Sigmoid colon (tissue), 7 donors: ENCODE measurements at places on chromosomes 7 and 10. TPM values are rescaled to one million over a fixed set of nuclear protein-coding genes. Genes with fewer than 3 reads are reported as not detected.

DNA sequence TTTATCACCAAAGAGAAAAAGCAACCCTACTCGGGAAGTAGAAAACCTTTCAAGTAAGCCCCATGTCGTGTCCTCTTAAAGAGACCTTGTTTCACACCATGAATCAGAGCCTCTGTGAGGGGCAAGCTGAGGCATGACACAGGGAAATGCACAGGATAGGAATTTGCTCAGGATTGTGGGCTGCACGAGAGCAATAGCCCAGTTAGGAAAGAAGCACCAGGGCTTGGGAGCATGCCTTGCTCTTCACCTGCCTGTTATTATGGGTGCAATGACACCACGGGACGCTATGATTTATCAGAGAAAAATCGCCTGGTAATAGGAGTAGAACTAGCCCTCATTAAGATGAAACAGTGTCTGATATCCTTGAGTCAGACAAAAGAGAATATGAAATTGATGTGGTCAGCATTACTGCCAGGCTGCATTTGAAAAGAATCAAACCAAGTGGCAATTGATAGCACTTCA, 562.9 kb upstream of the NRP1 start:
- no peak for DNase-seq

DNA sequence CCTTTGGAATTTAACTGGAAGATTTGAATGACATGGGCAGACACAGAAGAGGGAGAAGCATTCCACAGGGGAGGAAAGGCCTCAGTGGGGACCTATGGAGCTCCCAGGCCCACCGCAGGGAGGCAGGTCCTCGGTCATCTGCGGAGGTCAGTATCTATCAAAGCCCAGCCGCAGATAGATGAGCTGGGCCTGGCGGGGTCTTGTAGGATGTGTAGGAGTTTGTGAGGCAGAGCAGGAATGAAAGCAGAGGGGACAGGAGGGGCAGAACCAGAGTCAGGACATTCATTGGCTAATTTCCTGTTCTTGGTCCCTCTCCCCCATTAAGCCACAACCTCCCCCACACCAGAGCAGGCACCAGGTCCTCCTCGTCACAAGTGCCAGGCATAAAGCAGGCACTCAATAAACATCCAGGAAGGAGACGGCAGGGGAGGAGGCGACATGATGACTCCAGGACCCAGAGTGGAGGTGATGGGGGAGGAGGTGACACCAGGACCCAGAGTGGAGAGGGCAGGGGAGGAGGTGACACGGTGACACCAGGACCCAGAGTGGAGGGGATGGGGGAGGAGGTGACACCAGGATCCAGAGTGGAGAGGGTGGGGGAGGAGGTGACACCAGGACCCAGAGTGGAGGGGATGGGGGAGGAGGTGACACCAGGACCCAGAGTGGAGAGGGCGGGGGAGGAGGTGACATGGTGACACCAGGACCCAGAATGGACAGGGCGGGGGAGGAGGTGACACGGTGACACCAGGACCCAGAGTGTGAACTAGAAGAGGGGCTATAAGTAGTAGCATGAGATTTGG, 83.7 kb upstream of the PDGFA start:
- no peak for DNase-seq

DNA sequence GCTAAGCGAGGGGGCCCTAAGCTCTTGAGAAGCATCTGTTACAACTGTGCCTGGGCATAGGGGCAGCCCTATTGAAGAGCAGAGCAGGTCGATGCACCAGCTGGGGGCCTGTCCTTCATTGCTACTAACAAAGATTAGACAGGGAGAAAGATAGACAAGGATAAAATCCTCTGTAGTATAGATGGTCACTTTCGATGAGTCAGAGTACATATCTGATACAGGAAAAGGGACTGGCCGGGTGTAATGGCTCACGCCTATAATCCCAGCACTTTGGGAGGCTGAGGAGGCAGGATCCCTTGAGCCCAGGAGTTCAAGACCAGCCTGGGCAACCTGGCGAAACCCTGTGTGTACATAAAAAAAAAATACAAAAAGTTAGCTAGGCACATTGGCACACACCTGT, 13.6 kb downstream of the OPTN start:
- DNase-seq, result no peak

DNA sequence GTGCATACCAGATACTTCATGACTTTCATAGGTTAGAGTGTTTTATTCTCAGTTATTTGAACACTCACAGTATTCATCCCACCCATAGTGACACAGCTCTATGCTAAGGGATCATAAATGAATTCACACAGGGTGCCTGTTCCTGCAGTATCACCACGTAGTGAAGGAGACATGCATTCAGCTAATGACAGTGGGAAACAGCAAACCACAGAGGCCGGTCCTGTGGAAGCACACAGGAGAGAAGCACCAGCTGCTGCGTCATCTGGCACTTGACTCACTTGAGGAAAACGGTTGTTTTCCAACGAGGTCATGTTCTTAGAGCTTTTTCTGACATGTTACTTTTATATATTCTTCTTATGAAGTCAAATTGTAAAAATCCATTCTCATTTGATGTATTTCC, 73.0 kb downstream of the UBE3C start:
- DNase-seq, result no peak

- DNase-seq, result no peak
Observed at GRCh38 chr10:43093423-43094076, 16.7 kb downstream of the RET start.

GRCh38 chr10:11237571-11237970, 219.9 kb downstream of the CELF2 start:
- no peak for DNase-seq

- no peak for DNase-seq
Observed at GRCh38 chr7:114269714-114270113, 144.9 kb upstream of the FOXP2 start.

- peak; percentile 66 for DNase-seq
Observed at GRCh38 chr7:32062150-32062549, 8.1 kb downstream of the PDE1C start.

GRCh38 chr10:78982726-78983125, 86.0 kb upstream of the ZMIZ1 start:
- no peak for DNase-seq

DNA sequence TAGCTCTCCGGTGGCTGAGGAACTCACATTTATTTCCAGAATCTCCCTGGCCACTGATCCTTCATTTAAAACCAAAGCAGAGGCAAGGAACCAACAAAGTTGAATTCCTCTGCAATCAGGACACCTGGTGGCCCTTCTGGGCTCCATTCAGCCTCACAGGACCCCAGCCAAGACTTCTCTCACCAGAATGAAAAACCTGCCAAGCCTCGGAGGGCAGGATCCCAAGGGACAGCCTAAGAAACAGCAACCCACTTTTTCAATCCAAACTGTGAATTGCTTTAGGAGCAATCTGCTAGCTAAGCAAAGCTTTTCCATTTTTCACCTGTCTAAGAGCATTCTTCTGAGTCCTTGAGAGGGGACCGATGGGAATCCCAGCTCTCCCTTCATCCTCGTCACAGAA, 34.6 kb downstream of the OAT start:
- DNase-seq, result peak; percentile 28

DNA sequence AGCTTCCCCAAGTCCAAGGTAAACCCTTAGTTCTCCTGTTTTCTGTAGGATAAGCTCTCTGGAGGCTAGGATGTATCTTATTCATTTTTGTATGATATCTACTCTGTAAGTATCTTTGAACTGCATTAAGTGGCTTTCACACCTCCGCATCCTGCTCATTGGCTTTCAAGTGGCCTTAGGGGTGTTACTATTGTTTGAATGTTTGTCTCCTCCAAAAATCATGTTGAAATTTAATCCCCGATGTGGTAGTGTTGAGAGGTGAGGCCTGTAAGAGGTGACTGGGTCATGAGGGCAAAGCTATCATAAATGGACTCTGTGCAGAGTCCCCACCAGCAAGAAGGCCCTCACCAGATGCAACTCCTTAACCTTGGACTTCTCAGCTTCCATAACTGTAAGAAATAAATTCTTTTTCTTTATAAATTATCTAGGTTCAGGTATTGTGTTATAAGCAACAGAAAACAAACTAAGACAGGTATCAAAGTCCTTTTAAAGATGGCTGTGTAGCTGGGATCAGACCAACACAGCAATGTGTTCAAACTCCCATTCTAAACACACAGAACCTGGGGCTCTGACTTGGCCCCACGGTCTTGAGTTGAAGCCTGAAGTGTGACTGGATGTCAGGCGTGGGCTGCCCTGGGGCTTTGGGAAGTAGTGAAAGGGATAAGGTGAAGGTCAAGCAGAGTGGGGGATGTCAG, 25.9 kb downstream of the TBXAS1 start:
- DNase-seq, result no peak

DNA sequence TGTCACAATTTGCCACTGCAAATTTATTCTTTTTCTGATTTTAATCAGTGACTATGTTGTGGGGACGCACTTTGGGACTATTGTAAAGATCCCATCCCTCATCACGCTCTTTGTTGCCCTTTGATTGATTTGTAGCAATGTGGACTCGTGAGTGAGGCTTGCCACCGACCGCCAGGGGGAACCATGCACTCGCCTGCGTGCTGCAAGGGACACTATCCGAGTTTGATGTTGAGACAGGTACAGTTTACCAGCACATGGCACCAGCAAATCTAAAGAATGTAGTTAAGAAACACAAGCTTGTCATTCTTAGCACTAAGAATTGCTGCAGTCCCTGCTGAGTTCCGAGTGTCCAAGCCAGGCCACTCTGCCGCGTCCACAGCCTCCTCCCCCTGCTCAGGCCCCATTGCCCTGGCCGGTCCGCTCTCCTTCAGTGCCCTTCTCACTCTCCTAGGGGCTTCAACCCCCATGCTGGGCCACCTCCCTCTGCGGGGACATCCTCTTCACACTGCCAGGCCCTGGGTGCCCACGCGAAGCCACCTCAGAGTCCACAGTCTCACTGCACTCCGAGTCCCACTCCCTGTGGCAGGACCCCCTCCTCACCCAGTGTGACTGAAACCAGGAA, 2.0 kb upstream of the SFTPA2 start:
- no peak for DNase-seq

DNA sequence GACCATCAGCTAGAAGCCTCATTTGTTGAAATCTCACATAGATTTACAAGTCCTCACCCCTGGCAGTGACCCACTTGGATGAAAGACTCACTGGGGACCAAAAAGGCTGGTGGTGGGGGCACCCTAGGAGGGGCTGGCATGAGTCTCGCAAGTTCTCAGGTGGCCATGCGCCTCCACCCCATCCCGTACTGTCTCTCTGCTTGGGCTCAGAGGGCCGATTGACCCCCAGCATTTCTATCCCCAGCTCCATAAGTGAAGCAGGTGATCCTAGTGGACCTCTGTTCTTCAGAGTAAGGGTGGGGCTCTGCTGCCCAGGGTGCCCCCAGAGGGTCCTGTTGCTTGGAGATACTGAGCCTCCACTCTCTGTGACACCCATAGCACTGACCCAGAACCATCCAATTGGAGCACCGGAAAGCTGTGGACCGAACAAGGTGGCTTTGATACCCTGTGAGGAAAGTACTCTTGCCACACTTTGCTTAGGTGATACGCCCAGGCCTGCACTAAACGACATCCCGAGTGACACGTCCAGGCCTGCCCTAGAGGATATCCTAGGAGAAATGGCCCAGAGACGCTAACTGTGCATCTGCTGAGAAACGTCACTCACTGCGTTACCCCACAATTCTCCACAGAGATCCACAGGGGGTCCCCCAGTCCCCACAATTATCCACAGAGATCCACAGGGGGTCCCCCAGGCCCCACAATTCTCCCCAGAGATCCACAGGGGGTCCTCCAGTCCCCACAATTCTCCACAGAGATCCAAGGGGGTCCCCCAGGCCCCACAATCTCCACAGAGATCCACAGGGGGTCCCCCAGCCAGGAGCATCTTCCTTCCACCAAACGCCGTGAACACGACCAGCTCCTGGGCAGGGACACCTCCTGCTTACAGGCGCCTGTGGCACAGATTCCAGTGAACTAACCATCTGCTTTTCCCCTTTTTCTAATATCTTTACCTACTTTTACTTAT, 262.9 kb downstream of the PTPRN2 start:
- DNase-seq, result no peak

- DNase-seq, result no peak
Observed at GRCh38 chr10:58081353-58081752, 186.3 kb downstream of the IPMK start.

DNA sequence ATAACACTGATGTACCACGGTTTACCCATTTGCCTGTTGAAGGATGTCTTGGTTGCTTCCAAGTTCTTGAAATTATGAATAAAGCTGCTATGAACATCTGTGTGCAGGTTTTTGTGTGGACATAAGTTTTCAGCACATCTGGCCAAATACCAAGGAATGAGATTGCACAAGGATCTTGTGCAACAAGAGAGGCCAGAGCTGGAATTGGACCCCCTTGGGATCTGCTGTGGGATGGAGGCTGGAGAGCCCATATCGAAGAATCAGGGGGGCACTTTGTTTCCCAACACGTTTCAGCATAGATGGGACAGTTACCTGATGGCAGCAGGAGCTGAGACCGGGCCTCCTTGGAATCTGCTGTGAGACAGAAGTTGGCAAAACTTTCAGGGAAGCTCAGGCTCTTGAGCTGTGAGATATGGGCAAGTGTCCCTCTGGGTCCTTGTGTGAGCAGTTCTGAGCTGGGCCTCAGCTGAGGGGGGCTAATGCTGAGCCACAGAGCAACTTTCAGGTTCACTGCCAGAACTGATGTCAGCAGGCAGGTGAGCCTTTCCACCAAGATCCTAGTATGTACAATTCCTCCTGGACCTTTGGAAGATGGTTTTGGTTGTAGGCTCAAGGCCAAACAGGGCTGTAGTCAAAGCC, 115.2 kb upstream of the RAB18 start:
- DNase-seq, result no peak

GRCh38 chr7:25841575-25841974, 310.4 kb upstream of the NFE2L3 start:
- no peak for DNase-seq

GRCh38 chr7:123787220-123788007, 38.6 kb upstream of the WASL start:
- DNase-seq, result no peak

GRCh38 chr7:150451097-150451793, 815 bp downstream of the GIMAP8 start:
- DNase-seq, result peak; percentile 78

The ZNRF2 gene
- 33.8 TPM for total RNA-seq

The RAPGEF5 gene
- total RNA-seq, result 10.3 TPM

The LLCFC1 gene
- not detected for total RNA-seq

The MDFIC gene
- 58.1 TPM for total RNA-seq

The SLC16A12 gene
- total RNA-seq, result 3.9 TPM

The AKR1C8 gene
- total RNA-seq, result not detected

The PAX4 gene
- not detected for total RNA-seq

The SYCE1 gene
- not detected for total RNA-seq

The PKD2L1 gene
- not detected for total RNA-seq

The PNLIPRP3 gene
- 0.54 TPM for total RNA-seq

The PTPN20 gene
- 1.8 TPM for total RNA-seq

The ACTA2 gene
- 3,304 TPM for total RNA-seq

The RTKN2 gene
- total RNA-seq, result not detected

The TBRG4 gene
- 40.3 TPM for total RNA-seq
